NCI-H69 (cell line): ENCODE measurements at places on chromosomes 3 and 15.

DNA sequence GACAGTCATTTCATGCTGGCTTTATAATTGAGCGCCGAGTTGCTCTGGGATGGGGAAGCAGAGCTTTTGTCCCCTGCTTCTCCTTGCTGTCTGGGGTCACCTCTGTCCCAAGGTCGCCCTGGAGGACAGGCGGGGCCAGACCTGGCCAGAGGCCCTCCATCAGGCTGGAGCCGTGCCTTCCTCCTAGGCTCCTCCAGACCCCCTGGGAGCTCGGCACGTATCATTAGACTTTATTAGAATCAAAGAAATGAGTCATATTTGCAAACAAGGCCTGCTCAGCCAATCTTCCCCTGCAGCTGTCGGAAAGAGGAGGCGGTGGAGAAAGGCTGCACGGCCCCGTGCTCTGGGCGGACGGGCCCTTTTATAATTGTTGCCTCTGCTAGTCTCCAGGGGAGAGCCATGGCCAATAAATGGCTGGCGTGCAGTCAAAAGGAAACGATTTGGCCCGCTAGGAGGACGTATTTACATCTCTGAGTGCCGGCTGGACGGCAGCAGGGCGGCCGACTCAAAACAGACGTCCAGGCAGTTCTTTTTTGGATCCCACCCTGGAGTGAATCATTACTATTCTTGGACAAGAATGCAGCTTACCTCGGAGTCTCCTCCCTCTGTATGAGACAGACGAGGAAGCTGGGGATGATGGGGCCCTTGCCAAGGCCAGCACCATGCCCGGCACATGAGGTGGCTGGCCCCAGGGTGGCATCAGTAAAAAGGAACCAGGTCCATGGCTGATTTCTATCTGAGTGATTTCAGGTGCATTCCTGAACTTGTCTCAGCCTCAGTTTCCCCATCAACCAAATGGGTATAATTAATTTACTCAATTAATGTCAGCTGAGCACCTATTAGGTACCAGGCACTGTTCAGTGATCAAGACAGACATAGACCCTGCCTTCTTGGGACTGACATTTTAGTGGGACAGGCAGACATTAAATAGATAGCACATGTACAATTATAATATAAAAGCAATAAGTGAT lies 50.6 kb downstream of the SLC6A6 start:
- peak; percentile 95 for DNase-seq

DNA sequence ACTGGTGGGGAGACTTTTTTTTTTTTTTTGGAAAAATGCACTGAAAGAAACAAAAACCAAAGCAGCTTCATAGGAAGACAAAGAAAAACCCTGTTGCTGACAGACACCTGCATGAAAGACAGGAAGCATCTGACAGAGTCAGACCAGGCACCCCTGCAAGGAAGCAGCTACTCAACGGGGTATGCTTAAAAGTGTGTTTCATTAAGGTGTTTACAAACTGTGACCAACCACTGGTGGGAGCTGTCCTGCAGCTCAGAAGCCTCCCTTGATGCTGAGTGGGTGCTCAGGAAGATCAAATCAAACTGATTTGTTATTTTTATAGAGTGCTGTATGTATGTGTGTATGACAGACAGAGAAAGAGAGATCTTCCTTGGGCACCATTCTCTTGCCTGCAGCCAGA lies 34.7 kb upstream of the AGBL1 start:
- DNase-seq: no peak

DNA sequence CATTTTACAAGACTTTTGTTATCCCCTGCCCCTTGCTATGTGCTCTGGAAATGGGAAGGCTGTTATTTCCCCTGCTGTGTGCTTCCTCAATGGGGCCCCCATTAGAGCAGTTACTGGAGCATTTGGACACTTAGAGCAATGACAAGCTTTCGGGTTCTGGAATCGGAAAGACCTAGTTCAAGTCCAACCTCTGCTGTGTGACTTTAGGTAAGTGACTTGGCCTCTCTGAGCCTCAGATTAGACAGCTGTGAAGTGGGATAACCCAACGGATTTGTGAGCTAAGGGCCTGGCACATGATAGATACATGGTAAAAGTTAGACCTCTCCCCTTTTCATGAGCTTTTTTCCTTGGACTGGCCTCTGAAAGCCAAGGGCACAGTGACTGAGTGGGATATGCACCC lies 84.0 kb upstream of the SEC13 start:
- DNase-seq: no peak

DNA sequence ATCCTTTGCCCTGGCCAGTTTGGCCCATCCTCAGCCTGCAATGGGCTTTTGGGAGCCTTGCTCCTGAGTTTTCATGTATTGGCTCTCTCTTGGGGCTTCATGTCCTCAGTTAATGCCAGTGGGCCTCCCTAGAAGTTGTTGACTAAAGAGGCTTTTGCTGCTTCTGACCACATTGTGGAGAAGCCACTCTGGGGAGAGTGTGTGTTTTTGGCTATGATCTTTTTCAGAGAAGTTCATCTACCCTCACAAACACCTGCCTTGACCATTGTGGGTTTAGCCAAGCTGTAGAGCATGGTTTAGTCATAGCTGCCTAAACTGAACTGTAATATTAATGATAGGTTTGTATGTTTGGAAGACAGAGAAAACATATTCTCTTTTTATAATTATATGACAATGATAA lies 6.0 kb downstream of the MRAS start:
- DNase-seq: no peak

- peak; percentile 81 for DNase-seq
Observed at GRCh38 chr3:17972959-17973906, 230.8 kb upstream of the TBC1D5 start.

- peak; percentile 1 for DNase-seq
Observed at GRCh38 chr3:122066331-122067213, 11.4 kb downstream of the CD86 start.

DNA sequence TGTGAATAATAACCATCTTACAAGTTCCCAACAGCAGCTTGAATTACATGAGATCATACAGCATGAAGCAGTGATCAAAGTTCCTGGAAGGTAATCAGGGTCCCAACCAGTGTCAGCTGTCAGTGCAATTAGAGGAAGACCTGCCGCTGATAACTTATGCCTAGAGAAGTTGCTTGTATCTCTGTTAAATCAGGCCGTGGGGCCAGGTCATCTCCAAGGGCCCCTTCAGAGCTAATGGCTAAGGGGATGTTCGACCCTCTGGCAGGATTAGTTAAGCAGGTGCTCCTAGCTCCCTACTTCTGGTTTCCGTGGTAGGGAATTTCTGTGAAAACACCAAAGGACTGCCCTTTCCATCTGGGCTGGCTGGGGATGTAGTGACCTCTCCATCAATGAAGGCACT lies 251.0 kb downstream of the FAM43A start:
- DNase-seq: no peak

DNA sequence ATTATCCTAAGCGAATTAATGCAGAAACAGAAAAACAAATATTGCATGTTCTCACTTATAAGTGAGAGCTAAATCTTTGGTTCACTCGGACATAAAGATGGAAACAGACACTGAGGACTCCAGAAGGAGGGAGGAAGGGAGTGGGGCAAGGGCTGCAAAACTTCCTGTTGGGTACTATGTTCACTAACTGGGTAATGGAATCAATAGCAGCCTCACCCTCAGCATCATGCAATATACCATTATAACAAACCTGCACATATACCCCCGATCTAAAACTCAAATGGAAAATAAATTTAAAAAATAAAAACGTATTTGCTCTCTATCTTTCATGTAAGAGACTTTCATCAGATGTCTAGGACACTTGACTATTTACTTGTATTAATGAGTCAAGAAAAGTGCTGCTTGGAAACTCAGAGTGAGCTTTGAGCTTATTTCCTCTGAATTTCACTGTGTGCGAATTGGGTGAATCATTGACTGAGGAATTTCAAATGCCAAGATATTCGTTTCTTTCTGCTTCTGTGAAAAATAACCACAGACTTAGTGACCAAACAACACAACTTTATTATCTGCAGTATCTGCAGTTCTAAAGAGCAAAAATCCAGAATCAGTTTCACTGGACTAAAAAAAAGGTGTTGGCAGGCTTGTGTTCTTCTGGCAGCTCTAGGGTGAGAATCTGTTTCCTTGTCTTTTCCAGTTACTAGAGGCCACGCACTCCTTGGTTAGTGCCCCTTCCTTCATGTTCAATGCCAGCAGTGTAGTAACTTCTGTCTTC lies 18.4 kb downstream of the TM4SF18 start:
- DNase-seq: no peak

DNA sequence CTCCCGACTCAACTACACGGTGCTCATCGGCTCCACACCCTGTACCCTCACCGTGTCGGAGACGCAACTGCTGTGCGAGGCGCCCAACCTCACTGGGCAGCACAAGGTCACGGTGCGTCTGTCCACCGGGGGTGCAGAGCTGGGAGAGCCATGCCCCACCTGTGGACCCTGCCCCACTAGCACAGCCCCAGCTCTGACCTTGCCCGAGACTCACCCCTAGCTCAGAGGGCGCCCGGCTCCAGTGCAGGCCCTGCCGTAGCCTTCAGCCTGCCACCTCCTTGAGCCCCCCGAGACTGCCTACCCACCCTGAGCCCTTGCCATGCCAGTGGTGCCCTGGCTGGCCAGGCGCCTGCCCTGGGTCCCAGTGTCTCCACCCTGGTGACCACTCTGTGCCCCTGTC lies 34.9 kb downstream of the PLXNA1 start:
- no peak for DNase-seq

DNA sequence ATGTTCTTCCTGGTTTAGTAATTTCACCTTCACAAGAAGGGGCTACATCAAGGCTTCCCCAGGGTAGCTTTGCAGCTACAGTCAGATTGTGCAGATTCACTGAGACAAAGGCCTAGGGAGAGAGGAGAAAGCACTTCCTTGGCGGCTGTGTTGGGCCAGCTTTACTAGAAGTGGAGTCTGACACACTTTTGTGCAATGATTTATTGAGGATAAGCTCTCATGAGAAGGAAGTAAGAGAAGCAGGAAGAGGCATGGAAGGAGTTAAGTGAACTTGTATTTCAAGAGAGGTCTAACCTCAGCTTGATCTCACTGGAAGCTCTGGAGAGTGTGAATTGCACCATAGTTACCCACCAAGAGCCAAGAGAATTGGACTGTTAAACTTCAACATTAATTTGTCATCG lies 78.9 kb downstream of the TGFBR2 start:
- DNase-seq: no peak

DNA sequence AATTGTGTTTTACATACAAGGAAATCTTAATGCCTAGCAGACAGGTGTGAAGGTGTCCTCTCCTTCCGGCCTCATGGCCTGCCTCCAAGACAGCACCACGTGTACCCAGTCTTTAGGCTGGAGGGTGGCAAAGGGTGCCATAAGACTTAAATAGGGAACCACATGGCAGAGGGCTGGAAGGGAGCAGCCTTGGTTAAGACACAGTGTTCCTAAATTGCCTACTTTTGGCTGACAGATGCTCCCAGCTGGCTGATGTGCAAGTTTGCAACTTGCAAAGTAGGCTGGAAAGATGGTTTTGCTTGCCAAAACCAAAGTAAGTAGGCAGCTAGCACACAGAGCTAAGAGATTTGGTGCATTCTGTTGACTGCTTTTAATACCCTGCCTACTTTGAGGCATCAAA lies 45.2 kb downstream of the CCNB2 start:
- DNase-seq: no peak

- no peak for DNase-seq
Observed at GRCh38 chr3:71504250-71505036, 79.1 kb downstream of the FOXP1 start.

DNA sequence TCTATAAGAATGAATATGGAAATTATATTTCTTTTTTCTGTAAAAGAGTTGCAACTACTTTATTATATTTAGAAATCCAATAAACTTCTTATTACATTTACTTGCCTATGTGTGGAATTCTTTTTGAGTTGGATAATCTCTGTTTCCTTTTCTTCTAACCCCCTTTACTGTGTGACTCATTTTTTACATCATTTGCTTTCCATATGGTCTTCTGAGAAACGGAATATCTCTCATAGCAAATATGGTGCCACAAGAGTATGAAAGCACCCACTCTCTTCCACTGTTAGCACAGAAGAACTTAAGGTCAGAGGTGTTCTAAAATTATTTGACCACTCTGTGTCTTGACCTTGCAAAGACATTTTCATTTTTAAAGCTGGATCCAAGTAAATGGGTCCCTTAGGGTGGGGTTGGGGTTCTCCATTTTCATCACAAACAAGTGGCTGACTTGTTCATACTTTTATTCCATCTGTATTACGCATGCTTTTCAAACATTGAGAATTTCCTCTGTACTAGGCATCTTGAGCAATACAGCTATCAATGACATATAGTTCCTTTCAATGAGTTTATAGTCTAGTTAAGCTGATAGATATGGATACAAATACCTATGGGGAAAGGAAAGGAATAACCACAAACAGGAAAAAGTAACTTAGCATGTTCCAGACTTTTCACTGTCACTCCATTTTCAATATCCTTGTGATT lies 281.1 kb upstream of the TPRG1 start:
- DNase-seq: no peak

- peak; percentile 64 for DNase-seq
Observed at GRCh38 chr3:179166561-179167201, 18.5 kb downstream of the PIK3CA start.

DNA sequence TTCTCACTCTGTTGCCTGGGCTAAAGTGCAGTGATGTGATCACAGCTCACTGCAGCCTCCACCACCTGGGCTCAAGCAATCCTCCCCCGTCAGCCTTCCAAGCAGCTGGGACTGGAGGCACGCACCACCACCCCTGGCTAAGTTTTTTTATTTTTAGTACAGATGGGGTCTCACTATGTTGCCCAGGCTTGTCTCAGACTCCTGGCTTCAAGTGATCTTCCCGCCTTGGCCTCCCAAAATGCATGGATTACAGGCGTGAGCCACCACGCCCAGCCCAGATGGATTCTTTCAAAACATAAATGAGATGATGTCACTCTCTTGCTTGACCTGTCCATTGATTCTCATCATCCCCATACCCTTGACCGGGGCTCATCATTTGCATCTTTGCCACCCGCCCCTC lies 72.6 kb upstream of the SLC6A6 start:
- peak; percentile 33 for DNase-seq

DNA sequence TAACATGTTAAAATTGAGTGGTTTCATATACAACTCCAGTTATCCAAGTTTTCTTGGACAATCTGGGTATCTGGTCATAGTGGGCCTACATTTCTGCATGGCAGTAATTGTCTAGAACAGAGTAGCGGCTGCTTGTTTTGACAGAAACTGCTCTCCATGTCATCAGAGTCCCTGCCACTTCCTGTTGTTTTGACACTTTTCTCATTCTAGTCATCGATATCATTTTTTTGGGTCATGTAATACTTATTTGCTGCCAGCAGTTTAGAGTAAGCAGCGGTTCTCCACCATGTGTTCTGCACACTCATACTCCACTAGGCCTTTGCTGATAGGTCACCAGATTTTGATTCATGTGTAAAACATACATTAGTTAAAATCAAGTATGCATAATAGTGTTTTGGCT lies 81.5 kb downstream of the SLC25A26 start:
- no peak for DNase-seq

DNA sequence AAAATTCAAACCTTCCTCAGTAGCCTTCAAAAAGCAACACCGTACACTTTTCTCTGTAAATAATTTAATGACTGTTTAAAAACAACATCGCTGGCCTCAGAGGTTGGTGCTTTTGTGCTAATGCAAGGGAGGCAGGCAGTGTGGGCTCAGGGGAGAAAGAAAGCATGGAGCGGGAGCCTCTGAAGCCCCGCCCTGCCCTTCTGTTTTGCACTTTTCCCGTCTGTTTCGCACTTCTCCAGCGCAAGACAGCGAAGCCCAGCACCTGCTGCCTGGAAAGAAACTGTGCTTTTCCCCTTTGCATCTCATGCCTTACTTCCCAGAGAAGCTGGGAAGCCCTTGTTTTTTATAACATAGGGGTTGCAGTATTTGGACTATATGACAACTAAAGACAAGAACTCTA lies 23.1 kb downstream of the TRPM1 start:
- DNase-seq: no peak

GRCh38 chr3:188950832-188951489 lies 220.8 kb upstream of the TPRG1 start:
- DNase-seq: peak; percentile 27
